ENCODE measurements at places on chromosomes 12 and 14.

DNA sequence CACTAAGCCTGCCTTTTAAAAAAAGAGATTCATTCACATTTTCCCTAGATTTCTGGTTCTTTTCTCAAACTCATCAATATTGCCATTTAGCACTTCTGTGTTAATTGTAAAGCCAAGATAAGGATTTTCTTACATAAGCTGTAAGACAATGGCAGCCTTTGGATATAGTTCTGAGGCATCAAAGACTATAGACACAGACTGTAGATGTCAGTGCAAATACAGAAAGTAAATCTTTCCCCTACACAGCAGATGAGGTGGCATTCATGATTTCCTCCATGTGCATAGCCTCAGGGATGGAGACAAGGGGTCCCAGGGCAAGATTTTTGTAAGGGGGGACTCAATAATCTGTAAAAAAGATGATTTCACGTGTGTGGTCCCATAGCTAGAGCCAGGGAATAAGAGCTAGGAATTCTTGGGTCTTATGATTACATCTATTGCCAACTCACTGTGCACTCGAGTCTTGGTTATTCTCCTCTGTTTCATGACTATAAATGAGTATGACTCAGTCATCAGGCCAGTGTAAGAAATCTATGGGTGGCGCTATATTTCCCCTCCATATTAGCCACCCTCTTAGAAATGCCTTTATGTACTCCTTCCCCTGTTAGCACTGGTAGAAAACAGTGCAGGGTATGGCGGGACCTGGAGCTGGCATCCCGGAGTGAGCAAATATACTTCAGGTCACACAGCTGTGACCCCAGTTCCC lies 207.5 kb downstream of the EXOC5 start:
- DNase-seq: no peak

- peak; percentile 25 for DNase-seq
These were observed 82.5 kb downstream of the MAP3K9 start for GRCh38 chr14:70726651-70727375.

DNA sequence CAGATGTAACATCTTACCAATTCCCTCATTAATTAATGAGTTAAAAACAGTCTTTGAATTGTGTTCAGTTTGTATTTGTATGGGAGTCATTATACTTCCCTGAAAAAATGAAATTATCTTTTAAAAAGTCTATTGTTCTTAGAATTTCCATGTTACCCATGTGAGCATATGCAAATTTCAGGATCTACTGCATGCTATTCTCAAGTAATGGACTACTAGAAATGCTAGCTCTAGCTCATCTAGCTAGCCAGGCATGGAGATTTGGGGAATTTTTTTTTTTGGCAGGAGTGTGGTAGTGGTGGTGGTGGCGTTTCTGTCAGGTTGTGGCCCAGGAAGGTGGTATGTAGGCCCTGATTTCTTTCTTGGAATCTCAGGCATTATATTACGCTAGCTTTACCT lies 218.4 kb downstream of the AEBP2 start:
- DNase-seq: no peak

DNA sequence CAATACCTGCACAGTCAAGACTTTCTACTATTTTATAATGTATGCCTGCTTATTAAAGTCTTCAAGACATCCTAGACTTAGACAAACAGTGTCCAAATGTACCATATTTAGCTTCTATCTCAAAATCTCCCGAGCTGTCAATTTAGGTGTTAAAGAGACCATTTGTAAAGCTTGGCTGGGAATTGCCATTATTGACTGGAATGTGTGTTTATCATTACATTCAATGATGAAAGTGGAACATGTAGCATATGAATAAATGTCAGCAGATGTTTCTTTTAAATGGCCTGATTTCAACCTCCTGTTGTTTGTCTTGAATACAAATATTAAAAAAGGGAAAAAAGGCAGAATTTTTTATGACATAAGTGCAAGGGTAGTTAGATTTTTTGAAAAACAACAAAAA lies 572.3 kb downstream of the PRKD1 start:
- no peak for DNase-seq

DNA sequence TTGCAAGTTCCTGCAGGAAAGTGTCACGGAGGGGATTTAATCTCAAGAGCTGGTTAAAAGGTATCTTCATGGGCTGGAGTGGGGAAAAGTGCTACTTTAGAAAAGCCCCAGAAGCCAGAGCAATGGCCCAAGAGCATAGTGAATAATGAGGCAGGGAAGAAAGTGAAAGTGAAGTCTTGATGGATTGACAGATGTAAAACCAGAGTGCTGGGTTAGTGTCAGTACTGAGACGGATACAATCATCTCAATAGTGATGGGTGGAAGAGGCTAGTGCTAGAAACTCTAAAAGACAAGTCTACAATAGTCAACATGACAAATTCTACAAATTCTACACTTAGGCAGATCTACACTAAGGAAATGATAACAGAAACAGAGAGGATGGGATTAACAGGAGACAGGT lies 68.1 kb downstream of the CIT start:
- DNase-seq: no peak

GRCh38 chr14:85519661-85520305 lies 10.2 kb upstream of the FLRT2 start:
- no peak for DNase-seq

- DNase-seq: no peak
These were observed 300.1 kb downstream of the C12orf50 start for GRCh38 chr12:87728931-87729593.

GRCh38 chr14:92481386-92481785 lies 32.2 kb upstream of the RIN3 start:
- DNase-seq: peak; percentile 41

DNA sequence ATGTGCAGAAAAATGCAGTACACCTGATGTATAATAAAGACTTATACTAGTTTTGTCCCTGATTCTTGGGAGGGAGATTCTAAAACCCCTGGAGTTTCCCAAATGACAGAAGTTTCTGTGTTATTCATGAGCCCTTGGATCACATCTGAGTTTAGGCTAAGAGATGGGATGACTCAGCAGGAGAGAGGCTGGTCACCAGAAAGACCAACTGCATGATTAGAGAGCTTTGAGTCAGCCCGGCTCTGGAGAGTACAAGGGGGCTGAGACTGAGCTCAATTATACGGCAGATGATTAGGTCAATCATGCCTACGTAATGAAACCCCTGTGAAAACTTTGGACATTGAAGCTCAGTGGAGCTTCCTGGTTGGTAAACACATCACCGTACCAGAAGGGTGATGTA lies 174.2 kb downstream of the SSPN start:
- peak; percentile 89 for DNase-seq

GRCh38 chr12:64737539-64737938 lies 21.7 kb downstream of the GNS start:
- no peak for DNase-seq

- no peak for DNase-seq
These were observed 16.3 kb downstream of the RIN3 start for GRCh38 chr14:92529903-92530302.

GRCh38 chr14:22532345-22533056 lies 56.5 kb downstream of the DAD1 start:
- DNase-seq: peak; percentile 49

- no peak for DNase-seq
These were observed 336.7 kb upstream of the RPL10L start for GRCh38 chr14:46988312-46988711.

GRCh38 chr12:126708492-126708896 lies 1558.5 kb upstream of the TMEM132C start:
- DNase-seq: peak; percentile 68

DNA sequence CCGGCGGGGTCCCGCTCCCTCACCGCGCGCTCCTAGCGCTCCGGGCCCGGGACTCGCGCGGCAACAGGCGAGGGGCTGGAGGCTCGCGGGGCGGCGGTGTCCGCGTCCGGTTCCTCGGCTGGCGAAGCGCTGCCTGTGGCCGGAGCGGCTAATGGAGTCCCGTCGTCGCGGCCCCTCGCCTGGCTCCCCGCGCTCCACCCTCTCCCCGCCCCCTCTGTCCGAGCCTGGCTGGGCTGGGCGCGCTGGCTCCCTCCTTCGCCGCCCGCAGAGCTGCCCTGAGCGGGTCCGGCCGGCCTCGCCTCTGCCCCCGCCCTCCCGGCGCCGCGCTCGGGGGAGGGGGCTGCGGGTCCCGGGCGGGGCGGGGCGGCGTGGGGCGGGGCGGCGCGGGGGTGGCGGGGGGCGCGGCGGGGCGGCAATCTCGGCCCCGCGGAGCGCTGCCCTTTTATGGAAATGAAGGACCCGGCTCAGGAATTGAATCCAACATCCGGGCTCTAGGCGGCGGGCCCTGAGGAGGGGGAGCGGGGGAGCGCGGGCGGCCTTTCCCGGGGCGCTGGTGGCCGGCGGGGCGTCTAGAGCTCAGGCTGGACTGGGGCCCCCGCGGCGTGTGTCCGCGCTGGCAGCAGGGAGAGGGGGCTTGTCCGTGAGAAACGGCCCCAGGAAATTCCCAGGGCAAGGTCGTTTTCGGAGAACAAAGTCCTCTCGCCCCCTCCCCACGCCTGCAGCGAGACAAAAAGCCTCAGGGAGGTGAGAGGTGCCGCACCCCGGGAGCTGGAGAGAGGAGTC lies at the start of gene FERMT2:
FERMT2 (minus strand) TSS at position 153 of the 783 bp plus-strand sequence. CDS start 482 bp downstream, outside the sequence.
- peak; percentile 95 for DNase-seq

DNA sequence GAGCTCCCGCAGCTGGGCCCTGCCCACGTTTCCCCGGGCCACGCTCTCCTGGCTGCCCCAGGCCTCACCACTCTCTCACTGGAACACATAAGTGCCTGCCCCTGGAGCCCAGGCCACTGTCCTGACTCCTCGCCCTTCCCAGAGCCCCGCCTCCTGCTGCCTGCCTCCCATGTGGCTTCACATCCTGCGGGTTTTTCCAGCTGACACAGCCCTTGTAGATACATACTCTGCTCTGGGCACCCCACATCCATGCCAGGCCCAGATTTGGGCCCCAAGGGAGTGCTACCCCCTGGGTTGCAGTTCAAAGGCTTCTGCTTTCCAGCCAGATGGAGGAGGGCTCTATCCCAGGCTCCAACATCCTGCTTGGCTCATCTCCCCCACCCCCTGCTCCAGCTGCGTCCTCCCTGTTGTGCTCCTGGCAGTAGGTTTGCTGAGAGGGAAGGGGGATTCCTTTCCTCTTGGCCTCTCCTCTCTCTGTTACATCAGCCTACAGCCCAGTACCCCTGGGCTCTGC lies 60.1 kb downstream of the TSPAN9 start:
- DNase-seq: peak; percentile 67

DNA sequence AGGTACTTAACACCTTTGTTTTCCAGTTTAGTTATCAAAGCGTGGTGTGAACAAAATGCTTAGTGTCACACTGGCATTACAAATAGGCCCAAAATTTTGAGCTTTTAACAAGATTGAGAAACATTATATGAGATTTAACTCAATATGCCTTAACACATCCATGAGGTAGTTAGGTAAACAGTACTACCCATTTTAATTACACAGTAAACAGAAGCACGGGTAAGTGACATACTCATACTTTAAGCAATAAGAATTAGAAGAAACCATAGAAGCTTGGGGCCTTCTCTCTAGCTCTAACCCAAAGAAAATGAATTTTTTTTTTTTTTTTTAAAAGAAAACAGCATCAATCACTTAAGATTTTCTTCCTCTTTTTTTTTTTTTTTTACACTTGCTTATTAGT lies 15.5 kb upstream of the PHLDA1 start:
- DNase-seq: no peak
